Stimulated activated naive CD8-positive, alpha-beta T cell treated with anti-CD3 and anti-CD28 coated beads, Interleukin-15, amount 100 ng/mL, for 72 hours (primary cell): ENCODE measurements at places on chromosomes 7 and 10.

- no peak for DNase-seq
These were observed 32.5 kb downstream of the CCDC6 start for GRCh38 chr10:59873896-59874295.

GRCh38 chr10:32950591-32951108, 7.4 kb downstream of the ITGB1 start:
- no peak for DNase-seq

- peak; percentile 25 for DNase-seq
These were observed 2.0 kb downstream of the COPS6 start for GRCh38 chr7:100090527-100091410.

DNA sequence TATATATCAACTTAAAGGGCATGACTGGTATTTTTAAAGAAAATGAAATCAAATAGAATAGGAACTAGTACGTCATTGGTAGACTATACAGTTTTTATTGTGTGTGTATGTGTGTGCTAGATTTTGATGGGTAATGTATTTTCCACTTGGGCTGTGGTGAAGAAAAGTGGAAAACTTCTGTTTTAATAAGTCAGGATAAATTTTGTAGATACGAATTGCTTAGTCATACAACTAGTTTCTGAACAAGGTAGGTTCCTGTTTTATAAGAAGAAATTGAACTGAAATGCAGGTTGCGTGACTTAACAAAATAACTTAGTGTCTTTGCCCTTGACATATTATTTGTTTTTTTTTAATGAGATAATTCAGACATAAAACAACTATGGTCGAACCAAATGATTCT, 24.3 kb downstream of the UBN2 start:
- DNase-seq, result no peak

DNA sequence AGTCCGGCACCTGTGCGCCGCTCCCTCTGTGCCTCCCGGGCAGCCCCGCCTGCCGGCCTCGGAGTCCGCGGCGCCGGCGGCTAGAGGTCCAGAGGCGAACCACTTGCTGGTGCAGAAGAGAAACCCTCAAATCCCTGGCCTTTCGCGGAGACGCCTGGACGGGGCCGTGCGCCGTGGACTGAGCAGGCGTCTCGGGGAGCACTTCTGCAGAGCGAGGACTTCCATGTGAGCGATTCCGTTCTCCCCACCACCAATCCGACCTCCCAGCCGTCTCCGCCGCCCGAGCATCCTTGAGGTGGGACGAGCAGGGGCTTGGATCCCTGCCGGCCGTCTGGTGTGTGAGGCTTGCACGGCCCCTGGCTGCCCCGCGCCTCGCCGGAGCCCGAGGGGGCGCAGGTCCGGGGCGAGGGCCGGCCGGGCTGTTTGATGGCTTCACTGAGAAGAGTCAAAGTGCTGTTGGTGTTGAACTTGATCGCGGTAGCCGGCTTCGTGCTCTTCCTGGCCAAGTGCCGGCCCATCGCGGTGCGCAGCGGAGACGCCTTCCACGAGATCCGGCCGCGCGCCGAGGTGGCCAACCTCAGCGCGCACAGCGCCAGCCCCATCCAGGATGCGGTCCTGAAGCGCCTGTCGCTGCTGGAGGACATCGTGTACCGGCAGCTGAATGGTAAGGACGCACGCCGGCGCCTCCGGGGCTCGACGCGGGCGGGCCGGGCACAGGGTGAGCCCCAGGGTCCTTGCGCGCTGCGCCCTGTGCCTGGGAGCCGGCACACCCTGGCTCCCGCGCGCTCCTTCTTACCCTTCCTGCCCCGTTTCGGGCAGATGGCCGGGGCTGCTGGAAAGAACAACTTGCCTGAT, 660 bp downstream of the GALNT17 start:
- DNase-seq, result no peak

- no peak for DNase-seq
These were observed 874.1 kb downstream of the GRM8 start for GRCh38 chr7:126378642-126379041.

DNA sequence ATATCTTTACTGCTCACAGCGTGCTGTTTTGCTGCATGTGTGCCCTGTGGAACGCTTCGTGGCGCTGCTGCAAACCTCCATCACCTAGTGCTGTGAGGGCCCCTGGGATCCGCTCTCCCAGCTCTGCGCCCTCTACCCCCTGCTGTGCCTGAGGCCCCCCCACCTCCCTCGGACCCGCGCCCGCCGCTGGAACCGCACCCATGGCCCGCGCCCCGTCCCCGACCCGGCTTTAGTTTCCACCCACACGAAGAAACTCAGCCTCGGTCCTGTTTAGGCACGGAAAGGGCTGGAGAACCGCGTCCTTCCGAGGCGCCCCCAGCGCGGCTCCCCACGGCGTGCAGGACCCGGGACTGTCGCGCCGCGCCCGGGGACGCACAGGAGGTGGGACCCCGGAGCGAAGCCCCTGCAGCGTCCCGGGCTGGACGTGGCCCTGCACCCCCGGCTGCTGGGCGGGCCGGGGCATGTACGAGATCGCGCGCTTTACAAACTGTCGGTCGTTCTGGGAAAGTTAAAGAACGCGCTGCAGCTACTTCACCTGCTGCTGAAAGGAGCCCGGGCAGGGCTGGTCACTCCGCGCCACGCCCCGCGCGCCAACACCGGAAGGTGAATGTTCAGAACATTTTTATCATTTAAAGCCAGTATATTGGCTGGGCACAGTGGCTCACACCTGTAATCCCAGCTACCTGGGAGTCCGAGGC, 54.3 kb downstream of the BMS1 start:
- DNase-seq, result no peak

DNA sequence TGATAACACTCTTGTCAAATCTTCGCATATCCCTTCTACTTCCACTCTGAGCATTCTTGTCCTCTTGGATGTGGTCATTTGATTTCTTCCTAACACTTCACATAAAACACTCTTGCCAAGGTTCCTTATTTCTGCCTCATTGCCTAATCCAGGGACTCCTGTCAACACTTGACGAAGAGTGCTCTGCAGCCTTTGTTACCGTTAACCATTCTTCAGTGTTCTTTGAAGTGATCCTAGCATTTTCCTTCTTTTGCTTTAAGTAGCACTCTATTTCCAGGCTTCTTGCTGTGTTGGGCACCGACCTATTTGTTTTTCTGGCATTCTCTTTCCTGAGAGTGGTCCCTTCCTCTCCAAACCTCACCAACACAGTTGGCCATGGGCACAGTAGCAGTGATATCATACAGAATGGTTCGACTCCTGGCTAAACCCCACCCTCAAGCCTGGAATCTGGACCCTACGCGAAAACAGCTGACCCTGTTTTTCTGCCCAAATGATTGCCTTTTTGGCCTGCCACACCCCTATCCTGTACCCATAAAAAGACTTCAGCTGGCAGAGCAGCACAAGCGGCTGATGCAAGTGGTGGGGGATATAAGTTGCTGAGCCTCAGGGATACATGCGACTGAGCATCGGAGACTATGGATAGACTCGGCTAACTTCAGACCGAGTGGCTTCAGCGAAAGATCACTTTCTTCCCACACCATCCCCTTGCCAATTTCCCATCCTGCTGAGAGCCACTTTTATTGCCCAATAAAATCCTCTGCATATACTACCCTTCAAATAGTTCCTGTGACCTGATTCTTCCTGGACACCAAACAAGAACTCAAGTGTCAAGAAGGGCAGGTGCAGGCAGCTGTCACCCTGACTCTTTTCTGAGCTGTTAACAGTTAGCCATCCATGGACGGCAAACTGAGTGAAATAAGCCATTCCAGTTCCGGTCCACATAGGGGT, 820.6 kb downstream of the CCSER2 start:
- DNase-seq, result no peak

DNA sequence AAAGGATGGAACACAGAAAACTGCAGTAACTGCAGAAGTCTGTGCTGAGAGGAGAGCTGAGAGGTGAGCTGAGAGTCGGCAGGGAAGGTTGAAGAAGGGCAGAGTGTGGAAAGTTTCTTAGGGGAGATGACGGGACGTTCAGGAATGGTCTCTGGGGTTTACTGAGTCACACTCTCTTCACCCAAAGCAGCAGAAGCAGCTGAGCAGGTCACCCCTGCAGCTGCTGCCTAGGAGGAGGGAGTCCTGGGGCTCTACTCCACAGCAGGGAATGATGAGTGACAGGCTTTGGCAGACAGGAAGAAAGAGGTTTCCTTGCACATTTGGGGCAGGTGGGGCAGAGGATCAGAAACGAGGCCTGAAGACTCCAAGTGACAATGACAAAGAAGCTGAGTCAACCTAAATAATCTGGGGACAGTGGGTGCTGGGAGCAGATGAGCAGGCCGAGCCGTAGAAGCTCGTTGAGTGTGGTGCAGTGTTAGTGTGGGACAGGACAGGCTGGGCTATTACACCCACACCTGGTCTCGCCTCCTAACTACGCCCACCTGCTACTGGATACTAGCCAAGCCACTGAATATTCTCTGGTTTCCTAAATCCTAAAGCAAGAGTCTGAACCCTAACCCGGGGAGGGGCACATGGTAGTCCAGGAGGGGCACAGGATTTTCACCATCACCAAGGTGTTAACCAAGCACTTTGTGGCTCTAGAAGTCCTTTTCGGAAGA, 24.9 kb downstream of the BEND7 start:
- DNase-seq, result no peak

DNA sequence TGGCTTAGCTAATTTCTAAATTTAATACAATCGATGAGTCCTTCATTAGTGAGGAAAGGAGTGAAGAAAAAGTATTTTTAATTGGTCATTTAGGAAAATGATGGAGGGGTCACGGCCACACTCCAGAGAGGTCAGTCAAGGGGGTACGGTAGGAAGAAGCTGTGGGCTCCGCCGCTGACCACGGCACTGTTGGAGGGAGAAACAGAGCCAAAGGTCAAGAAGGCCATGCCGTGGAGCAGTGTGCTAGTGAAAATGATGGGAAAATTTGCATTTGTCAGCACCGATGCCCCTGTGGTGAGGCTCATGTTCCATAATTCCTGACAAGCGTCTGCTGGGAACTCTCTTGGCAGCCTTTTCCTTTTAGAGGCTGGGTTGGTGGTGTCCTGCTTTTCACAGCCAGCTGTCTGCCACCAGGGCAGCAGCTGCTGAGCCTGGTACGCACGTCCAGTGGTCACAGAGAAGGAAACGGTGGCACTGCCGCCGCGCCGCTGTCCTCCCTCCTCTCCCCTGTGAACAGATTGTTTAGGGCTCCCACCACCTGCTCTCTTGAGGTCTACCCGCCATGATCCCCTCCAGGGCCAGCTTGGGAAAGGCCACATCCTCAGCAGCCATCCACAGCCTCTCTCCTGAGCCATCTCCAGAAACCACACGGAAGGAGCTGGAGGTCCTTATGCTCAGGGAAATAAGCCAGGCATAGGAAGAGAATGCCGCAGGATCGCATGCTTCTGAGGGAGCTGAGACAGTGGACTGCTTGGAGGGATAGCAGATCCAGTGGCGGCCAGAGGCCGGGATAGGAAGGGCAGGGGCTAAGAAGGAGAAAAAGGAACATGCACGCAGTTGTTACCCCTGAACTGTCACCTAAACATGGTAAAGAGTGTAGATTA, 263.7 kb upstream of the PPP2R2D start:
- DNase-seq, result no peak

DNA sequence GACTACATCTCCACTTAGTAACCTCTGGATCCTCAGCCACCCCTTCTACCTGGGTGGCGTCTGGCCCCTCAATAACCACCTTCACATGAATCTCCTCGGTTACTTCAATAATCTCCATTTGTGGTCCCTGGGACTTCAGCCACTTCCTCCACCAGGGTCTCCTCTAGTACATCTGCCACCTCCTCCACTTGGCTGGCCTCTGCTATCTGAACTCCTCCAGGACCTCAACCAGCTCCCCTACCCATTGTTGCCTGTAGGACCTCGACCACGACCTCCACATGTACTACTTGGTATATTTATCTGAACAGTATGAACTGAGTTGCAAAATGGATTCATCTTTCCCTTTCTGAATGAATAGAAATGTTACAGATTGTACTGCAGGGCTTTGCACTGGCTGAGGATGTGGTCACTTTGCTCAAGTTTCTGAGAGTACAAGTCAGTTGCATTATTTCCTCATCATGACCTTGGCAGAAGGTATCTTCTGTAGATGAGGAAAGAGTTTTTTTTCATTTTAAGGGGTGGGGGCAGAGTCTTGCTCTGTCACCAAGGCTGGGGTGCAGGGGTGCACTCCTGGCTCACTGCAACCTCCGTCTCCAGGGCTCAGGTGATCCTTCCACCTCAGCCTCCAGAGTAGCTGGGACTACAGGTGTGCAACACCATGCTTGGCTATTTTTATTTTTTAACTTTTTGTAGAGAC, 36.0 kb downstream of the MAT1A start:
- DNase-seq, result no peak

DNA sequence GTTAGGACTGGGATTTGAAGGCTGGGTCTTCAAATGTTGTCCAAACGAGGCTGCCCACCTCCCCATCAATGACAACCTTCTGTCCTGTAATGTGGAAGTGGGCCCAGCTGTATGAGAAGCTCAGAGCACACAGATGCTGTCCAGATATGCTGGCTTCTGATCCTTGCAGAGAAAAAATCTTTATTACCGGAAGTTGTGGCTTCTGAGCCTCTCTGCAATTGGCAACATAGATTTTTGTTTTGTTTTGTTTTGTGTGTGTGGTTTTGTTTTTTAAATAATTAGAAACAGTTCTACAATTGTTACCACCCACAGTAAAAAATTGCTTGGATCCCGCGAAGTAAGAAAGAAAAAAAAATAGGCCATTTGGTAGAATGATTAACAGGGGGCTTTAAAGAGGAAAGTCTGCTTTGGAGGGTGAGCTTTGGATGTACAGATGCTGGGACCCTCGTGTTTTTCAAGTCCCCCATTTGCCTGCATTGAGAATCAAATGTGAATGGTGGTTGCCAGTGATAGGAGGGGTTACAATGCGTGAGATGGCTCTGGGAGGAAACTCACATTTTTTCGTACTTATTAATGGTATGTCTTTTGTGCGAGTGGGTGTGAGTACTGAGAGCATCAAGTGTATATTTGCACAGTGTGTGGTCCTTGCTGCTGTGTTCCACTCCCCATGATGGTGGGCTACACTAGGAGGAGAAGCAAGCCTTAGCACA, 153.2 kb downstream of the TCF7L2 start:
- no peak for DNase-seq

DNA sequence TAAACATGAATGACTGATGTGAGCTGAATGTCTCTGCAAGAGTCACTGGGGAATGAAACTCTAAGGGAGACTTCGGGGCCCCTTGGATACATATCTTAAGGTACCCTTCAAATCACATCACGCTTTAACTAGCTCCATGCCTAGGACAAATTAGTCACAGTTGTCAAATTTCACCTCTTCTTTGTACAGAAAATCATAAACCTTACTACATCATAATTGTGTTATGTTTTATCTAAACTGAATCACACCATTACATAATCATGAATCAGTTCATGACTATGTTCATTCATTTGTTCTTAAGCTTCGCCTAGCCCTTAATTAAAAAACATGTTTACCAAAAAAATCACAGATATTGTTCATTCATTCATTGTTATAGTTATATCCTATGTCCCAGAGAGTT, 2.1 kb upstream of the SLC13A1 start:
- no peak for DNase-seq

- DNase-seq, result no peak
These were observed 387.0 kb downstream of the GRID1 start for GRCh38 chr10:85979598-85979997.

GRCh38 chr7:38383281-38383680, 109.8 kb upstream of the TARP start:
- no peak for DNase-seq

- no peak for DNase-seq
These were observed 12.4 kb upstream of the CAMK2G start for GRCh38 chr10:73886661-73887293.

- no peak for DNase-seq
These were observed 20.1 kb downstream of the PPP1R17 start for GRCh38 chr7:31707089-31707488.

GRCh38 chr7:14201353-14201752, 211.9 kb upstream of the ETV1 start:
- no peak for DNase-seq

GRCh38 chr7:107703219-107703618, 40.7 kb upstream of the CBLL1 start:
- no peak for DNase-seq

GRCh38 chr10:108684431-108684830, 1238.9 kb downstream of the XPNPEP1 start:
- DNase-seq, result no peak
